ENCODE measurements at places on chromosomes 1 and 21.

DNA sequence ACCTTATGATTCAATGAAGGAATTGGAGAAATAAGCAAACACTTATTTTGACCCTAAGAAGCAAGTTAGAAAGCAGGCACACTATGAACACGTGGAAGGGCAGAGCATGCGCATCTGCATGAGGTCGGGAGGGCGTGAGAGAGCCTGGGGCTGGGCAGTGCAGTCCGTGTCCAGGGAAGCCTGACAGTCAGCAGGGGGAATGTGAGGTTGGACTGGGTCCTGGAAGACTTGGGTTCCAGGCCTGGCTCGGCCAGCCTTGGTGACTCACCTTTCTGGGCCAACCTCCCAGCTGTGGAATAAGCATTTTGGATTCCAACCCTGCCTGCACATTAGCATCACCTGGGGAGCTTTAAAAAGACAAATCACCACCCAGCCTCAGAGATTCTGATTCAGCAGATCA lies 26.6 kb upstream of the LMX1A start:
- DNase-seq, result no peak

GRCh38 chr1:218164111-218164929 lies 120.8 kb upstream of the RRP15 start:
- peak; percentile 30 for DNase-seq

DNA sequence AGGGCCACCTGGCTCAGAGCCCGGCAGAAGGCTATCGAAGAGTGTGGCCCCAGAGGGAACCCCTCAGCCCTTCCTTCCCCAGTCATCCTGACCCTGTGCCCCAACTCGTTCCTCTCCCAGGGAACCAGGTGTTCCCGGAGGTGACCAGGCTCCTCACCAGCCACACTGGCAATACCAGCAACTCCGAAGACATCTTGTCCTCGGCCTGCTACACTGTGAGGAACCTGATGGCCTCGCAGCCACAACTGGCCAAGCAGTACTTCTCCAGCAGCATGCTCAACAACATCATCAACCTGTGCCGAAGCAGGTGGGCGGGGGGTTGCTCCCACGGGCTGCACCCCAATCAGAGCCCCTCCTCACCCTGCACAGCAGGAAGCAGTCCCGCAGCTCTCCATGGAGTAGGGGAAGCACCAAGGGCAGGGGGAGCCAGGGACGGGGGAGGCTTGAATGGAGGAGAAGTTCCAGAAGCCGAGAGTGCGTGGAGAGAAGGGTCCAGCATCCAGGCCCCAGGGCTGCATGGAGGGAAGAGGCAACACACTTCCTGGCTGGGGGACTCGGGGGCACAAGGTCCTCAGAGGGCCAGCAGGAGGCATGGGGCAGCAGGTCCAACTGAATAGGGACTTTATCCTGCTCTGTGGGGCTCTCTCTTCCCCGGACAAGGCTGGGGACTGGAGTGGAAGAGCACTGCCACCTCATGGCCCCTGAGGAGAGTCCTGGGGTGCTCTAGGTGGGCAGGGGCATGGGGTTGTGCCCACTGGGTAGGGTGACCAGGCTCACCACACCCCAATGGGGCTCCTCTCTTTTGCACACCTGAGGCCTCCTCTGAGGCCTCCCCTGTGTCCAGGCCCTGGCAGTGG lies 41.7 kb downstream of the PKP1 start:
- DNase-seq, result no peak

- no peak for DNase-seq
Measured at GRCh38 chr1:68375919-68376318, 73.8 kb downstream of the RPE65 start.

DNA sequence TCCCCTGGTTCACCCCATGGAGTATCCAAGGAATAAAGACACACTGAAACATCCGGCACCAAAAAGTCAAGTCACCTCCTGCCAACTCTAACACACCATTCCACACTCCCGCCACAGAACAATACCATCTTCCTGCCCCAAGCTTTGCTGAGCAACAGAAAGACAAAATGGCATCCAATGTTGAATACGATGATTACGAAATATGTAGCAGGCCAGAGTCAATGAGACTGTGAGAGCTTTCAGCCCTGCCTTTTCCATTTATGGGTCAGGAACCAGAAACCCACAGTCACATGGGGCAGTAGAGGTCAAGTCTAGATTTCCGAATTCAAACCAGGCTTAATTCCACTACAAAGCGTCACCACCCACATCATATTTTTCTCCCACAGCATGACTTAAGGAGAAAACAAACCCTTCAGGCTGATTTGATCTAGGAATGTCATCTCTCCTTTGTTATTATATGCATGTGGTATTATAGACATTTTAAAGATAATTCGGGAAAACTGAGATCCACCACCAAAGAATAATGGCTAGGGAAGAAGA lies 249.8 kb downstream of the SETD4 start:
- DNase-seq, result no peak

GRCh38 chr1:78760858-78761257 lies 111.2 kb downstream of the IFI44 start:
- DNase-seq, result no peak

GRCh38 chr1:74753104-74753503 lies 20.2 kb downstream of the TYW3 start:
- DNase-seq, result no peak

DNA sequence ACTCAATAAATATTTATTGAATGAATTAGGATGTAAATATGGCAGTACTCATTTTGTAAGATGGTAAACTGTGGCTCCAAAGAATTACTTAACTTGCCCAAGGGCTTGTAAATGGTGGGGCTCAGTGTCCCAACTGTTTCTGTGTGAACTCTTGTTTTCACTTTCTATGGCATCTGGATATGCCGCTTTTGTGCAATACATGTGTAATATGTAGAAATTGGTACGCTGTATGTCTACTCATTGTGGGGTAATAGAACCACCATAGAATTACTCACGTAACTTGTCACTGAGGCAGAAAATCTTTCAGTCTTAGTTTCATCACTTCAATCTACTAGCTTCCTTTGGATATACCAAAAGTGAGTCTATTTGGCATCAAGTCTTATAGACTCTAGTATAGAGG lies 977 bp downstream of the PRPF3 start:
- no peak for DNase-seq

DNA sequence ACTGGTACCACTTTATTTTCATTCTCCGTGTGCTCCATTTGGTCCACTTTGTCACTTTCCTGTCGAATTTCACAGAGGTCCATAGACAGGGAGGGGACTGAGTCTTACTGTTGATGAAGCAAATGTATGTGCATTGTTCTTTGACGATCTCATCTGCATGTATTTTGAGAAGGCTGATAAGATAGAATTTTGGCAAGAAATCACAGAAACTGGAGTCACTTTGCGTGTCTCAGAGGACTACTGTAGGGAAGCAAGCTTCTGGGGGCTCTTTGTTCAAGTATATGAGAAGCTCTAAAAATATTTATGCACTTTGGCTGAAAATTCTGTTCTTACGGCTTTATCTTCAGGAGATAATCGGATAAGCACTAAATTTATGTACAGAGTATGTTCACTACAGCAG lies 78.1 kb downstream of the PCBP3 start:
- no peak for DNase-seq

DNA sequence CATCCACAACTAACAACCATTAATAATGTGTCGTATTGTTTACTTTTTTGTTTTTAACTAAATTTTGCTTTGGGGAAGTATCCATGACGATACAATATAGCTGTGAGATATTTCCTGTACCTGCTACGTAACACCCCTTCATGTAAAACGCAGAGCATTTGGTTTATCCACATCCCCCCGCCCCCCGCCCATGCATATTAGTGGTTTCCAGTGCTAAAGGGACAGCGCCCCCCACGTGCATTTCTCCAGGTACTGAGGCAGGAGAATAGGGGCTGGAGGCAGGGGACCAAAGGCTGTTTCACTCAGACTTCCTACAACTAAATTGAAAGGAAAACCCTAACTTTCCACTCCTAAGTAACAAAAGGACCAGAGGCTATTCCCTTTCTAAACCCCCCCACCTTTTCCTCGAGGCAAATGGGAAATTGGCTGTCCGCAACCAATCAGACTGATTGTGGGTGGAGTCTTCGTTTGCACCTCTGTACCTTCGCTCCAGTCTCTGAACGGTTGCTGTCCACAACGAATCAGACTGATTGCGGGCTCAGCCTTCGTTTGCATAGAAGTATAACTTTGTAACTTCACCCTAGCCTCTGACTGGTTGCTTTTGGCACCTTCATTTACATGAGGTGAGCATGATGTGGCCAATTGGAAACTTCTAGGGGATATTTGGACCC lies 12.2 kb upstream of the RIPK4 start:
- peak; percentile 56 for DNase-seq

GRCh38 chr1:43372172-43372571 lies 4.4 kb upstream of the ELOVL1 start:
- no peak for DNase-seq

DNA sequence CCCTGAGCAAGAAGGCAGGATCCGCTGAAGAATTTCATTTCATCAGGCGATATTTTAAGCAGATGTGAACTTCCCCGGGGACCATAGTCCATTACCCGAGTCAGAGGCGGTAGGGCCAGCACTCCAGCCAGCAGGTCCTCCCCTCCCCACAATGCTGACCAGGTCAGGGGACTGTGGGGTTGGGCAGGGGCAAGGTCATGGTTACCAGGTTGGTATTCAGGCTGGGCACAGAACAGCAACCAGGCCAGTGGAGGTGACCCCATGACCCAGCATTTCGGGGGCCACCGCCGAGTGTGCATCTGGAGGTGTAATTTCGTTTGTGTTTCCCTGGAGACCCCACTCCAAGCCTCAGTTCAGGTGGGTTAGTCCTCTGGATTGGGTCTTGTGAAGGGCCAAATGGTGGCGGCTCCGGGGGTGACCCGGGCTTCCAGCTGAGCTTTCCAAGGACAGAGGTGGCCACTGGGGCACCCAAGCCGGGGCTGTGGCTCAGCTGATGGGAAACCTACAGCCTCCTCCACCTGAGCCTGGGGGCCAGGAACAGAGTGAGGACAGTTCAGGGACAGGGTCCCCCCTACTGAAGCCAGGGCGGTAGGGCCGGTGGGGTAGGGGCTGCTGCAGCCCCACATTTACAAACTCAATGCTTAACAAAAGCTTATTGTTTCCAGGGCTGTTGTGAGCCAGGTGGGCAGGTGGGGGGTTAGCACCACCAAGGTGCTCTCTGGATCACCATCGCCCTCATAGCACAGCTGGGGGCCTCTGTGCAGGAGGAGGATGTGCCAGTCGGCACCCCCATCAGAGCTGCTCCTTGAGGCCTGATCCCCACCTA lies 2.8 kb downstream of the PRDM16 start:
- DNase-seq, result no peak

DNA sequence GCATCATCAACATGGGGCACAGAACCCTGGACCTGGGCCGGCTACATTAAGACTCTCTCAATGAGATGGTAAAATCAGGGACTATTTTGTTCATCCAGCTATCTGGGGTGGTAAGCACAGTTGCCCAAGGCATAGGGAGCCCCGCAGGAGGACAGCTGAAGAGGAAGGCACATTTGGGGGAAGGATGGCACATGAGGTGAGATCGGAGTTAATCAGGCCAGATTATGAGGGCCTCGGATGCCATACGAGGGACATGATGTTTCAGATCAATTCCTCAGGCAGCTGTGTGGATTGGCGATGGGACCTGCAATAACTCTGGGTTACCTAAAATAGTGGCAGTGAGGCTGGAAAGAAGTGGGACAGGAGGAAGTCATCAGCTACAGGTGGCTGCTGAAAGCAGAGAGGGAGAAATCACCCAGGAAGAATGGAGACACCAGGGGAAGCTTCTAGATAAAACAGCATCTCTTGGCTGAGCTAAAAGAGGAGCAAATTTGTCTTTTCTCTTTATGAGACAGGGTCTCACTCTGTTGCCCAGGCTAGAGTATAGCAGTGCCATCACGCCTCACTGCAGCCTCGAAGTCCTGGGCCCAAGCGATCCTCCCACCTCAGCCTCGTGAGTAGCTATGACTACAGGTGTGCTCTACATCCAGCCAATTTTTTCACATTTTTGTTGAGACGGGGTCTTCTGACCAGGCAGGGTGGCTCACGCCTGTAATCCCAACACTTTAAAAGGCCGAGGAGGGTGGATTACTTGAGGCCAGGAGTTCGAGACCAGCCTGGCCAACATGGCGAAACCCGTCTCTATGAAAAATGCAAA lies 21.1 kb downstream of the TOMM20 start:
- no peak for DNase-seq

Data from NCI-H1092 (cell line).